ENCODE measurements at places on chromosomes 4 and X.

GRCh38 chrX:121781991-121782390 is 734.6 kb downstream of the GLUD2 start:
- H3K4me3 ChIP-seq, result no peak overlapping the region
- no peaks in the 10 kb centered on the region for H3K36me3 ChIP-seq
- DNase-seq, result no peak
- H3K27ac ChIP-seq, result no peak overlapping the region
- no peaks in the 10 kb centered on the region for H3K4me1 ChIP-seq
- H3K27me3 ChIP-seq, result no peaks in the 10 kb centered on the region

DNA sequence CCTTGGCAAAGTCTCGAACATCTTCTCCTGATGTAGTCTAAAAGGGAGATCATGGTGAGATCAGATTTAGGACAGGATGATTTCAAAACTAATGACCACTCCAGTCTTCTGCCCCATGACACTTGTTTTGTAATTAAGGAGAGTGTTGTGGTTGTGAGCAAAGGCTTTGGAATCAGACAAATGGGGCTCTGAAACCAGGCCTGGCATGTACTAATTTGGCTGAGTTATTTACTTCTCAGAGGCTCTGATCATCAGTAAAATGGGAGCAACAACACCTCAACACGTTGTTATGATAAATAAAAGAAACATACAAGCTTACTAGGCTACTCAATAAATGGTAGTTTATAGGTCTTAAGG is 106.9 kb upstream of the FTHL17 start:
- H3K27ac ChIP-seq, result no peak overlapping the region
- no peak for DNase-seq
- H3K36me3 ChIP-seq, result no peaks in the 10 kb centered on the region
- no peaks in the 10 kb centered on the region for H3K4me1 ChIP-seq
- no peak overlapping the region for H3K4me3 ChIP-seq

GRCh38 chrX:87160435-87161010 is 357.1 kb upstream of the KLHL4 start:
- no peaks in the 10 kb centered on the region for H3K36me3 ChIP-seq
- no peaks in the 10 kb centered on the region for H3K4me1 ChIP-seq
- H3K27ac ChIP-seq, result no peak overlapping the region
- no peak for DNase-seq
- no peak overlapping the region for H3K4me3 ChIP-seq

- no peak overlapping the region for H3K27ac ChIP-seq
- DNase-seq, result no peak
- no peaks in the 10 kb centered on the region for H3K27me3 ChIP-seq
- H3K36me3 ChIP-seq, result no peaks in the 10 kb centered on the region
- H3K4me1 ChIP-seq, result peaks cover 23% of the 10 kb centered on the region
- H3K4me3 ChIP-seq, result no peak overlapping the region
Observed at GRCh38 chr4:159229164-159229563, 126.3 kb downstream of the RAPGEF2 start.

- no peaks in the 10 kb centered on the region for H3K36me3 ChIP-seq
- no peaks in the 10 kb centered on the region for H3K27me3 ChIP-seq
- H3K4me1 ChIP-seq, result peaks cover 18% of the 10 kb centered on the region
Observed at GRCh38 chrX:53280331-53281320, 758 bp downstream of the IQSEC2 start.

- DNase-seq, result no peak
- H3K36me3 ChIP-seq, result no peaks in the 10 kb centered on the region
- H3K27ac ChIP-seq, result no peak overlapping the region
- peaks cover 38% of the 10 kb centered on the region for H3K27me3 ChIP-seq
Observed at GRCh38 chr4:112514647-112515197, 1.3 kb downstream of the NEUROG2 start.

GRCh38 chrX:12241026-12241425 is 102.8 kb downstream of the FRMPD4 start:
- DNase-seq, result no peak
- H3K27ac ChIP-seq, result no peak overlapping the region
- no peaks in the 10 kb centered on the region for H3K27me3 ChIP-seq
- H3K4me3 ChIP-seq, result no peak overlapping the region

DNA sequence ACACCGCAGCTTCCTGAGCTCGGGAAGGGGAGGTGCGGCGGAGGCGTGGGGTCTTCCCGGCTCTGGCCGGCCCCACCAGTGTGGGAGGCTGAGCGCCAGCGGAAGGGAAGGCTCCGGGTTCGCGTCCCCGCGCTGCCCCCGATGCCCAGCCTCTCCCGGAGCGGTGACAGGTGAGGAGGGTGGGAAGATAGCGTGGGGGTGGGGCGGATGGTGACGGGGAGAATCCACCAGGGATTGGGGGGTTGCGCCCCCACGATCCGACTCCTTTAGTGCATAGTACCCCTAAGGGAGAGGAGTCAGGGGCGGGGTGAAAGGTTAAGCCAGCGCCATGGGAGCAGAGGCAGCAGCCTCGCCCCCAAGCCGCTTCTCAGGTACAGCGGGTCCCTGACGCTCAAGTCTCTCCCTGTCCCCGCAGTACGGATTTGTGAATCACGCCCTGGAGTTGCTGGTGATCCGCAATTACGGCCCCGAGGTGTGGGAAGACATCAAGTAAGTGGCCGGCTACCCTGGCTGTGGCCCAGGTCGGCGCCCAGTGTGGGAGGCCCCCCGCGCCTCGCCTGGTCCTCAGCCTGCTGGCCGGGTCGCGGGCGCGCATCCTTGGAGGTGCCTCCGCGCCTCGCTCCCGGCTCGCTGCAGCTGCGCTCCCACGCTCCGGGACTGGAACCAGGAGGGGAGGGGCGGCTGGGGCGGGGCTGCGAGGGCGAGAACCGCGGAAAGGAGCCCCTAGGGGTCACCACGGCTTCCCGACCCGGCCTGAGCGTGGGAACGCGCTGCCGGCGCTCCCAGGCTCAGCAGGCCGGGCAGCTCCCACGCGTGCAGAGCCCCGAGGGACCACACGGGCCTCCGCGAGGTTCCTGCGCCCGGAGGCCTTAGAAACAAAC is 791 bp downstream of the GUCY1B1 start:
- DNase-seq, result peak; percentile 14
- peaks cover 18% of the 10 kb centered on the region for H3K4me1 ChIP-seq
- no peaks in the 10 kb centered on the region for H3K36me3 ChIP-seq
- H3K27ac ChIP-seq, result peak overlapping the region; percentile 12

DNA sequence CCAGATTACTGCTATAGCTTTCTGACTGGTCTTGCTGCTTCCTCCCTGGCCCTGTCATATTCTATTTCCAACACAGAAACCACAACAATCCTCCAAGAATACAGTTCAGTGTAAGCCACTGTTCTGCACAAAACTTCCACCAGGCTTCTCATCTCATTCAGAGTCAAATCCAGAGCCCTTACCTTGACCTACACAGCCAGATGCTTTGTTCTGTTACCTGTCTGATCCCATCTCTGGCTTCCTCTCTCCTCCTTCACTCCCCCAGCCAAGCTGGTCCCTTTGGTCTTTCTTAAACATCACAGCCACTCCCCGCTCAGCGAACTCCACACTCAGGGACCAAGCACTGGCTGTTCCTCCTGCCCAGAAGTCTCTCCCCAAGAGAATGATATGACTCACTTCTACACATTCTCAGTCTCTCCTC is 84.8 kb upstream of the BMP2K start:
- H3K4me3 ChIP-seq, result no peak overlapping the region
- H3K36me3 ChIP-seq, result no peaks in the 10 kb centered on the region
- H3K27me3 ChIP-seq, result no peaks in the 10 kb centered on the region

GRCh38 chrX:70525733-70526132 is 81.1 kb downstream of the DLG3 start:
- DNase-seq, result no peak
- no peak overlapping the region for H3K4me3 ChIP-seq
- H3K27ac ChIP-seq, result no peak overlapping the region
- H3K27me3 ChIP-seq, result no peaks in the 10 kb centered on the region
- no peaks in the 10 kb centered on the region for H3K4me1 ChIP-seq

- H3K27me3 ChIP-seq, result no peaks in the 10 kb centered on the region
- no peaks in the 10 kb centered on the region for H3K4me1 ChIP-seq
- no peak overlapping the region for H3K27ac ChIP-seq
- H3K36me3 ChIP-seq, result no peaks in the 10 kb centered on the region
- H3K4me3 ChIP-seq, result no peak overlapping the region
Observed at GRCh38 chr4:53194727-53195126, 171.1 kb downstream of the SCFD2 start.

- peaks cover 9% of the 10 kb centered on the region for H3K27me3 ChIP-seq
- H3K27ac ChIP-seq, result no peak overlapping the region
- no peaks in the 10 kb centered on the region for H3K4me1 ChIP-seq
- no peaks in the 10 kb centered on the region for H3K36me3 ChIP-seq
- DNase-seq, result no peak
- H3K4me3 ChIP-seq, result no peak overlapping the region
Observed at GRCh38 chrX:39011454-39012221, 210.4 kb downstream of the MID1IP1 start.

- H3K36me3 ChIP-seq, result no peaks in the 10 kb centered on the region
- no peak overlapping the region for H3K4me3 ChIP-seq
- no peak overlapping the region for H3K27ac ChIP-seq
- H3K27me3 ChIP-seq, result peaks cover 7% of the 10 kb centered on the region
- DNase-seq, result no peak
Observed at GRCh38 chrX:78555401-78555980, 103.6 kb downstream of the RTL3 start.

DNA sequence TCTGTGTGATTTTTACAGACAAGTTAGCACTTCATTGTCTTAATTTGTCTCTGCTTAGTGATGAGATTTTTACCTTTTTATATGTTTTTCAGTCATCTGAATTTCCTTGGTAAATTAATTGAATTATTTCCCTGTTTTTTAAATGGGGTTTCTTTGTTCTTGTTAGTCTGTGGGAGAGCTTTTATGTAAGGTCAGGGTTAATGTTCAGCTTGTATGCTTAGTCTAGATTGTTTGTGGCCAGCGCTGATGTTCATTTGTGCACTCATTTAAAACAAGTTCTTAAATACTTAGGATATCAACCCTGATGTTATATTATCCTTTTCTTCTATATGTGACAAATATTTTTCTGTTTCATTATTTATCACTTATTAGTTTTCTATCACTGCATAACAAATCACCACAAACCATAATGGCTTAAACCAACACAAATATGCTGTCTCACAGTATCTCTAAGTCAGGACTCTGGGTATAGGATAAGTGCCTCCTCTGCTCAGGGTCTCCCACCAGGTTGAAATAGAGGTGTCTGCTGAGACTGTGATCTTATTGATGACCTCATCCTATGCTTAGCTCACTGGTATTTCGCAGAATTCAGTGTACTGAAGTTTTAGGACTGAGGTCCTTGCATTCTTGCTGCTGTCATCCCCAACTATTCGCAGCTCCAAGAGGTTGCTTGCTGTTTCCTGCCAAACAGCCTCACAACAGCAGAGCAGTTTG is 53.2 kb downstream of the ATP10D start:
- H3K36me3 ChIP-seq, result peaks cover 25% of the 10 kb centered on the region
- H3K4me1 ChIP-seq, result peaks cover 42% of the 10 kb centered on the region
- peak overlapping the region; percentile 66 for H3K27ac ChIP-seq
- H3K27me3 ChIP-seq, result no peaks in the 10 kb centered on the region

DNA sequence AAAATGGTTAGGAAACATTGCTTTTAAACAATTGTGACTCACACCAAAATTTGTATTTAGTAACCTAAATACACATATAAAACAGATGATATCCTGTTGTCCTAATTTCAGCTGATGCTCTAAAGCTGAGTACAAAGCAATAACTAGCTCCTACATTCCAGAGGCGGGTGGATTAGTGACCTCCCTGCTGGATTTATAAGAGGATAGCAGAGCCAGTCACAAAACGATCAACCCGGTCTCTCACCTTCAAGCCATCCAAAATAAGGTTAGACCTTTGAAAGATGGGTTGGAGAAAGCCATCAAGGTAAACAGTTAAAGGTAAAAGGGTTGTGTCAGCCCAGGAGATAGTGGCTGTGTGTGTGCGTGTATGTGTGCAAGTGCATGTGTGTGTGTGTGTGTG is 43.2 kb upstream of the SFRP2 start:
- H3K27ac ChIP-seq, result no peak overlapping the region
- no peak for DNase-seq
- H3K36me3 ChIP-seq, result no peaks in the 10 kb centered on the region
- no peaks in the 10 kb centered on the region for H3K4me1 ChIP-seq

DNA sequence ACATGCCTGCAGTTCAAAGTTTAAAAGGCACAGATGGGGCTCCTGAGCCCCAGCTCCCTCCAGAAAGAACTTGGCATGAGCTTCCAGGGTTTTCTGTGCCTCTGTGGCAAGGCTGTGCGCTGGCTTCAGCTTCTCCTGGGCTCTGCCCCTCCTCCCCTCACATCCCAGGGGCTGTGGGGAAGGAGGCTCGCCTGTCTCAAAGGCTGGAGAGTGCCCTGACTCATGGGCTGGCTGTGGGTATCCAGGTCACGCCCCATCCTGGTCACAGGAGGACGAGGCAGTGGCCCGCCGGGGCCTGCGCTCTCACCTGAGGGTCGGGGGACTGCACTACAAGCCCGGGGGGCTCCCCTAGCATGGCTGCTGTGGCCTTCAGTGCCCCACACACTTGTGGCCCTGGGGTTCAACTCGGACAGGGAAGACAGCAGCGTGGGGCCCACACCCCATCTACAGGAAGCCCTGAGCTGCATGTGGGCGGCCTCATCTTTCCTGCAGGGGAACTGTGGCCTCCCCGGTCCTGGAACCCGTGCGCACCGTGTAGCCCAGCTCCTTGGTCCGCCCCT is 17.9 kb downstream of the LRPAP1 start:
- H3K27me3 ChIP-seq, result peaks cover 7% of the 10 kb centered on the region
- H3K36me3 ChIP-seq, result peaks cover 27% of the 10 kb centered on the region
- H3K27ac ChIP-seq, result no peak overlapping the region
- DNase-seq, result no peak

- H3K27me3 ChIP-seq, result peaks cover 14% of the 10 kb centered on the region
- no peak for DNase-seq
- no peak overlapping the region for H3K4me3 ChIP-seq
- H3K27ac ChIP-seq, result no peak overlapping the region
- H3K4me1 ChIP-seq, result no peaks in the 10 kb centered on the region
- H3K36me3 ChIP-seq, result no peaks in the 10 kb centered on the region
Observed at GRCh38 chrX:134241960-134242619, 5.1 kb downstream of the CCDC160 start.

GRCh38 chr4:82770607-82771006 is 28.0 kb downstream of the SCD5 start:
- no peak overlapping the region for H3K27ac ChIP-seq
- no peaks in the 10 kb centered on the region for H3K4me1 ChIP-seq
- peaks cover 13% of the 10 kb centered on the region for H3K36me3 ChIP-seq
- peaks cover 3% of the 10 kb centered on the region for H3K27me3 ChIP-seq
- no peak for DNase-seq

- peak overlapping the region; percentile 7 for H3K27ac ChIP-seq
- no peaks in the 10 kb centered on the region for H3K36me3 ChIP-seq
- DNase-seq, result no peak
- H3K27me3 ChIP-seq, result peaks cover 3% of the 10 kb centered on the region
Observed at GRCh38 chr4:25857403-25857802, 5.4 kb downstream of the SEL1L3 start.

DNA sequence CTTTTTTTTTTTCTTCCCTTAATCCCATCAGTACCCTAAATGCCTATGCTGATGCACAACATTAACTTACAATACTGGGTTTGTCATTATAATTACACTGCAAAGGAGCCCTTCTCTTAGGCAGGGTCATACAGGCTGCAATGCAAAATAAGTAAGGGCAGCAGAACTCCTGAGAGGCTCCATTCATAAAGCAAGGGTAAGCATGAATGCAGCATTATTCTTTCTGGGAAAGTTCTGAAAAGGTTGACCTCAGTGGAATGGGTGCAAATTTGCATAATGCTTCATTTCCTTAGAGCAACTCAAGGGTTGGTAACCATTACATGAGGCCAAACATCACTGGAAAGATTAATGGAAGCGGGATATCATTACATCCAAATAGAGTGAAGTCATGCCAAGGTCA is 789.2 kb downstream of the KLHL13 start:
- no peak overlapping the region for H3K4me3 ChIP-seq
- no peak for DNase-seq
- H3K36me3 ChIP-seq, result no peaks in the 10 kb centered on the region
- H3K27ac ChIP-seq, result no peak overlapping the region

- H3K27me3 ChIP-seq, result peaks cover 76% of the 10 kb centered on the region
- DNase-seq, result no peak
- no peak overlapping the region for H3K27ac ChIP-seq
- peaks cover 11% of the 10 kb centered on the region for H3K36me3 ChIP-seq
- peaks cover 38% of the 10 kb centered on the region for H3K4me1 ChIP-seq
Observed at GRCh38 chr4:13530823-13531624, 13.3 kb downstream of the NKX3-2 start.

Data from immature natural killer cell (primary cell).